ENCODE measurements at places on chromosomes 2 and 18.

GRCh38 chr2:98617149-98617548 is 8.8 kb downstream of the UNC50 start:
- DNase-seq = no peak

- no peak for DNase-seq
These were observed 165.5 kb downstream of the GLI2 start for GRCh38 chr2:120901201-120901600.

DNA sequence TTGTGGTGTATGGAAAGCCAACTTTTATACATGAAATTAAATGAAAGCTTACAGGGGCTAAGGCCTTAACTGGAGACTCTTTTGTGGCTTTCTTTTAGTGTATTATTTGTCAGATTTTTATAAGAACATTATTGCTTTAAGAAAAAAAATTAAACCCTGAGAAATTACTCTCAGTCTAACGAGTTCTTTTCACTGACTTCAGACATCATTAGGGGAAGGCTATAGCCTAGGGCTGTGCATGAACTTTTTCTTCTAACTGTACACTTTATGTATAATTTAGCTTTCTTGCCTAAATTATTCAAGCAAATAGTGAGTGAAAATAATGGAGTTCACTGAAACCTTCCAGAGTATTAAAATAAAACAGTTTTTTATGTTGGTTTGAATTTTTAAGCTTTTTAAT is 151.1 kb upstream of the MEIS1 start:
- DNase-seq = no peak

DNA sequence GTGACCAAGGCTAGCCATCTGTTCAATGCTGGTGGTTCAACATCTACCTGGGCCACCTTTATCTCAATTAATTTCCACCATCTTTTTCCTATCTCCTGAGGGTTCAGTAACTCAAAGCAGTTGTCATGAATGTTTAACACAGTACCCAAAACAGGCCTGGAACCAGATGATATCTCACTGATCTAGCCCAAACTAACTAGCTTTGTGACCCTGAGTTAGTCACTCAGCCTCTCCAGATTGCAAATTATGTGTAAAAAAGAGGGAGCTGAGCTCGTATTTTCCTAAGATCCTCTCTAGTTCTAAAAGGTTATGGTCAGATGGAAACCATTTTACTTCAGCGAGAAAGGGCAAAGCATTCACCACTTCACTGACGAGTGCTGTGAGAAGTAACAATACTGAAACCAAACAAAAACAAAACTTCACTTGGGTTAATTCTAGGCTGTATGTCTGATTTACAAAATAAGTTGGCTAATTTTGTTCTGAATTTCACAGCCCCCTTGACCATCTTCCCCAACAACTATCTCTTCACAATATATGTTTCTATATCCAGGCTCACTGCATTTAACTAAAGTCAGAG is 14.8 kb downstream of the SPRED2 start:
- DNase-seq = no peak

DNA sequence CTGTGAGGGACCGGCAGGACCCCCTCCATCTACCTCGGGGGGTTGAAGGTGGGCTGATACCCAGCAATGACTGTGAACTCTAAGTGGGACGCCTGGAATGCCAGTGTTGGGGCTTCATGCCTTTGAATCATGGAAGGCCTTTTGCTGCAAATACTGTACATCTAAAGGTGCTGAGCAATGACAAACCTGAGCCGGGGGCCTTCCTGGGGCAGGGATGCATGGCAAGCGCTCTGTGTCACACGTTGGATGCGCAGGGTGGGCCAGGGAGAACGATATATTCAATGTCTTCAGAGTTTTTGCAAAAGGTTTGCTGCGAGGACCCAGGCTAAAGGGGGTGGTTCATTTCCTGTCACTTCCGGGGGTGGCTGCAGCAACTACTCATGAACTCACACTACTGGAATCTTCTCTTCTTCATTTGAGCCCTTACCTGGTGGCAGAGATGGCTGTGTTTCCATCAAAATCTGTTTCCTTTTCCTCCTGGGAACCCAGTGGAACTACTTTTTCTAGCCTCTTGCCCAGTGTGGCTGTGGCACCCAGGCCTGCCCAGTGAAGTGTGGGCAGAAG is 24.1 kb upstream of the INHBB start:
- no peak for DNase-seq

GRCh38 chr2:990970-991369 is 40.3 kb downstream of the SNTG2 start:
- DNase-seq = no peak

- DNase-seq = no peak
These were observed 85.1 kb downstream of the TMEM131 start for GRCh38 chr2:97910403-97911205.

GRCh38 chr2:158217593-158217992 is 115.9 kb downstream of the UPP2 start:
- DNase-seq = peak; percentile 37

GRCh38 chr2:148742373-148742772 is 97.8 kb downstream of the EPC2 start:
- no peak for DNase-seq

DNA sequence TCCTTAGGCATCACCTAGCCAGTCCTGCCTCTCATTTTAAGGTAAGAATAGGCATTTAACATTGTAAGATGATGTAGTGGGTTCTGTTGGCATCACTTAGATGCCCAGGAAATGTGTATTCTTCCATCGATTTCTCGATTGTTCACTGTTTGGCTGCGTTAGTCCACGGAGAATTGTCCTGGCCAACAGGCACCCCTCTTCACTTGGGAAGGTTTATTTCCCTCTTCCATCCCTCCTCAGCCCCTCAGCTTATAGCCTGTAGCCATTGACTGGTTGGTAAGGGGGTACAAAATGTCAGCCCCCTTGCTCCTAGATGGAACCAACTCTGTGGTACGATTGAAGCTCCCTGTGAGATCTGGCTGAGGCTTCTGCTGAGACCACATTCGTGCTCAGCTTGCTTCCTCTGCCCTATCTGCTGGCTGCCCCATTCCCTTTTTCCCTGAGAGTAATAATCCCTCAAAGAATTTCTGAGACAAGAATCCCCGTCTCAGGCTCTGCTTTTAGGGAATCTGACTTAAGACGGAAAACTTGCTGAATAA is 43.4 kb downstream of the PLEKHA3 start:
- peak; percentile 40 for DNase-seq

DNA sequence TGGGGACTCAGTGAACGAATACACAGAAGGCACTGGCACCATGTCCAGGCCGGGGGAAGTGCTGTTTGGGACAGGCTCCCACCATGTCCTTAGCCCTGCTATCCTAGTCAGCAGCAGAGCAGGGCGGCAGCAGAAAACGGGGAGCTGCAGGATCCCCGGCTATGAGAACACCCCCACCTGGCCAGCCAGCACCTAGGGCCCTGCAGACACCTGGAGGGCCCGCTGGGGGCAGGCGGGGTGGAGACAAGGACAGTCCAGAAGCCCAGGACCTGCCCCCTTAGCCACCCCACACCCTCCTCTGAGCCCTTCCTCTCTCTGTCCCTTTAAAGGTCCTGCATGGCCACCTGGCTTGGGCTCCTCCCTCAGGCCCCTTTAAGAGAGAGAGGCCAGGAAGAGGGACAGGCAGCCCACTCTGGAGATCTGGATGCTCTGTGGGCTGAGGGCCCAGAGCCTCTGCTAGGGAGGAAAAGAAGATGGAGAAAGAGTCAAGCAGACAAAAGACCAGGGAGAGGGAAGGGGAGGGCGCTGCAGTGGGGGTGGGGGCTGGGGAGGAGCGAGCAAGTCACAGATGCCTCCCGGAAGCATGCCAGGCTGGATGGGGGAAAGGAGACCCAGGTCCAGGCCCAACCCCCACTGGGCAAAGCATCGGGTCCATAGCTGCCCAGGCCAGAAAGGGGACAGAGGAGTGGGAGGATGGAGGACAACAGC is 48.6 kb downstream of the BIN1 start:
- no peak for DNase-seq

GRCh38 chr18:13594551-13594950 is 131.8 kb downstream of the FAM210A start:
- DNase-seq = no peak
